ENCODE measurements at places on chromosomes 6 and 20.

- no peak for DNase-seq
Measured at GRCh38 chr20:54208548-54209176, 775 bp downstream of the PFDN4 start.

- no peak for DNase-seq
Measured at GRCh38 chr6:150527100-150527499, 72.6 kb upstream of the PLEKHG1 start.

GRCh38 chr6:148529010-148529409 lies 186.4 kb downstream of the SASH1 start:
- DNase-seq = no peak

GRCh38 chr20:56933331-56933698 lies 304.2 kb downstream of the TFAP2C start:
- DNase-seq = no peak

- no peak for DNase-seq
Measured at GRCh38 chr6:107290491-107290890, 168.9 kb downstream of the PDSS2 start.

DNA sequence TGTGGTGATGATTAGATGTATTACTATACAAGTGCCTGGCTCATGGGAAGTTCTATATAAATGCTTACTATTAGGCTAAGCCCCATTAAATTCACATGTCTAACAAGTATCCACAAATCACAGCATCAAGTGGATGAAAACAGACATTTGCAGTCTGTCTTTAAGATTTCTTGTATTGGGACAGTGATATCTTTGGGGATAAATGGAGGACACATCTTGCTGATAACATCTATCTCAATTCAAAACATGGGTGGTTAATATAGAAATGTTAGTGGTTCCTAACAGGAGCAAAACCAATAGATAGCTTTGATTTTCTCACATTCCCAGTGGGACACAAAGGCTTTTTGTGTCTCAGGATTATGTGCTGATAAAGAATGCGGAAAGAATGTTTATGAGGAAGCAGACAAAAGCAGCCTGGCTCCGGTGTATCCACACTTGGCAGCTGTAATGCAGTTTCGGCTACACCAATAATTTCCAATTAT lies 29.3 kb downstream of the PTPRK start:
- DNase-seq = no peak

DNA sequence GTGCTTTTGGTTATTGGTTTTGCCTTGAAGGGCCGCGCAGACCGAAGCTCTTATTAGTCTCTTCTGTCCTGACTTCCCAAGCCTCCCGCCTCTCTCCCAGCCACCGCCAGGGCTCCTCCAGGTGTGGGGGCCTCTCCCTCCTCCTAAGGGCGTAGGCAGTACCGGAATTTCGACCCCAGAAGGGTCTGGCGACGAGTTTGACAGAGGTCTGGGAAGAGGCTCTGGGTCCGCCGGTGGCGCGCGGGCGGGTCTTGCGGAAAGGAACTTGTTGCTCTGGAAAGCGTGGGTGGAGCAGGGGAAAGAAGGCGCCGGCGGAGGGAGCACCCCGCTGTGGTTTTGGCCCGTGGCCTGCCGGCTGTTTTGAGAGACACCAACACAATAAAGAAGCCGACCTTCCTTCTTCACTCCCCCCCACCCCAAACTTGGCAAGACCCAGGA lies 1.8 kb downstream of the PCSK2 start:
- no peak for DNase-seq

- DNase-seq = no peak
Measured at GRCh38 chr20:39939241-39939865, 749.7 kb downstream of the MAFB start.

GRCh38 chr20:9163251-9163650 lies 94.4 kb downstream of the PLCB4 start:
- no peak for DNase-seq

GRCh38 chr6:30152910-30153610 lies 8.0 kb downstream of the TRIM10 start:
- DNase-seq = no peak

DNA sequence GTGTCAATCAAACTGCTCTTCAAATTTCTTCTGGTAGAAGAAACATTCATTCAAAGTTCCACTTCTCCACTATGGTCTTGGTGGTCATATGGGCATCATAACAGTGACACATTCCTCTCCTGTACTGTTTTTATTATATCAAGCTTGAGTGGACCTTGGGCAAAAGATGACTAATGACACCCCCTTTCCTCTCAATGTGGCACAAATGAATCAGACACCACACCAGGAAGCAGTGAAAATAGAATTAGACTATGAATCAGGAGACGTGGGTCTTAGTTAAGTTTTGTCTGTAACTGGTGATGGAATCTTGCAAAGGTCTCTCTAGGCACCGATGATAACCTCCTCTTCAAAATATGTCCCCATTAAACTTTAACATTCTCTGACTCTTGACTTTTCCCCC lies 9.0 kb upstream of the NRSN1 start:
- no peak for DNase-seq

- no peak for DNase-seq
Measured at GRCh38 chr20:8777911-8778310, 291.0 kb upstream of the PLCB4 start.

- no peak for DNase-seq
Measured at GRCh38 chr6:45532721-45533210, 155.0 kb upstream of the SUPT3H start.

DNA sequence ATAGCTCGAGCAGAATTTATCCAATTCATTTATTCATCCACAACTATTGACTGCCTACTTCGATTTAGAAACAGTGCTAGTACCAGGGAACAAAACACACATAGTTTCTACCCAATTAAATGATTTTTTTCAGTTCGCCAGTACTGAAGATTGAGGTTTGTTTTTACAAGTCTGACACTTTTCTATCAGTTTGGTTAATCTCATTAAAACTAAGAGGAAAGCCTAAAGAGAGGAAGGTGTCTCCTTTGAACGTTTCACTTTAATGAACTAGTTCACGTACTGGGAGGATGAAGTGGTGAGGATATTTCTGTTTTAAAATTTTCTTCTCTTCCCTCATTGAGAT lies 570 bp upstream of the ANKS1A start:
- no peak for DNase-seq

DNA sequence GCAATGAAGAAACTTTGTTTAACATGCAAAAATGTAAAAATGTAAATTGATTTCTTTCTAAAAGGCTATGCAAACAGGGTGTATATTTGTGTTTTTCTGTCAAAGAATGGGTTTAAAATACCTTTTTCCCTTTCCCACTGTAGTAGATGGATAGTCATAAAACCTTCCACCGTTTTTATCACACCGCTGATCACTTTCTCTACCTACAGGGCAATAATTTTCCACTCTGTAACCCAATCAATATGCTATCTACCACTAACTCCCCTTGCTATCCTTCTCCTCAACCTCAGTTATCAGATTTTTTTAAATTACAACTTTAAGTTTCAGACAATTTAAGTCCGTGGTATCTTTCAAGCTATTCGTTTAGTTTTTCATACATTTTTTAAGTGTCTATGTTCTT lies 91.4 kb upstream of the ARID1B start:
- no peak for DNase-seq

GRCh38 chr6:128567029-128567428 lies 46.6 kb upstream of the PTPRK start:
- no peak for DNase-seq

DNA sequence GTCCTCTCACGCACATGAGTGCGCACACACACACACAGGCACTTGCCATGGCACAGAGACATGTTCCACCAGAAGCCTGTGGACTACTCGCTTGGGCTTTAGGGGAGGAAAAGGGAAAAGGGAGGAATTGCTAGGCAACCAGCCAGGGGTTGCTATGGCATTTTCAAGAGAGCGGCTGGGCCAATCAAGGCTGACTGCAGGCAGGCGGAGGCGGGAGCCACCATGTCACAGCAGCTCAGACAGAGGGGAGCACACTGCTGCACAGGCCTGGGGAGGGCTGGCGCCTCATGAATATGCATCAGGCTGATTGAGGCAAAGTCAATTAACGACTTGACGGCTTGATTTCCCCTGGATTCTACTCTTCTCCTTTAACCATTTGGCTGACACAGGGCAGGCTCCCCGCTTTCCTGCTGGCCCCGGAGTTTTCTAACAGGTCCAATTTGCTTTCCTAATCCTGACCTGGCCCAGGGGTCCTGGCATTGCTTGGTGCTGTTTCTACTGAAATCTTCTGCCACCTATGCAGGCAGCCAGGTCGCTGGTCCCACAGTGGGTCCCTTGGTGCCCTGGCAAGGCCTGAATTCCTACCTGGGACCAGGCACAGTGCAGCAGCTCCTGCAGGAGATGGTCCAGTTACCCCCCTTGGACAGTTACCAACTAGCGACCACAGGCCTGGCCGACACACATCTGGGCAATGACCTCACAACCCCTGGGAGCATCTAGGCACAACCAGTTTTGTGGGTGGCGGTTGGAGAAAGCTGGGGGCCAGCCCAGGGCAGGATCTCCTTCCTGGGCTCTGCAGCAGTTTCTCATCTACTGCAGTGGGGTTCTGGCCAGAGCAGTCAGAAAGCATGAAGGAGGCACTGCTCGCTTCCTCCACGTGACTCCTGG lies 52.1 kb downstream of the YTHDF1 start:
- DNase-seq = no peak

GRCh38 chr6:152267967-152268845 lies 369.0 kb downstream of the SYNE1 start:
- no peak for DNase-seq

GRCh38 chr6:130632277-130632676 lies 194.9 kb upstream of the SMLR1 start:
- DNase-seq = no peak

DNA sequence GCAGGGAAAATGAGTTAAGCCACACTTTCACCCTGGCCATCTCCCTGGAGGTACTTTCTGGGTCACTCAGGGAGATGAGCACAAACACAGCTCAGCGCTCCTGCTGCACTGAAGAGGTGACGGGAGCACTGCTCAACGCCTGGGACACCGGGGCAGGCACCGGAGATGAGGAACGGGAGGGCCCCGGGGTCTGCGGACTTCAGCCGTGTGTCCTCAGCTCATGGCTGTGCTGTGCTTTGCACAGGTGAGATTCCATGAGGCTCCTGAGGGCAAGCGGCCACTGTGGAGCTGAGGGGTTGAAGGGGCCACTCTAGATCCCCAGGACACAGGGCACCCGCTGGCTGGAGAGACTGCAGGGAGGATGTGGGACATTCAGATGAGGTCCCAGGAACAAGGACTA lies 234.2 kb upstream of the EXOC2 start:
- no peak for DNase-seq

DNA sequence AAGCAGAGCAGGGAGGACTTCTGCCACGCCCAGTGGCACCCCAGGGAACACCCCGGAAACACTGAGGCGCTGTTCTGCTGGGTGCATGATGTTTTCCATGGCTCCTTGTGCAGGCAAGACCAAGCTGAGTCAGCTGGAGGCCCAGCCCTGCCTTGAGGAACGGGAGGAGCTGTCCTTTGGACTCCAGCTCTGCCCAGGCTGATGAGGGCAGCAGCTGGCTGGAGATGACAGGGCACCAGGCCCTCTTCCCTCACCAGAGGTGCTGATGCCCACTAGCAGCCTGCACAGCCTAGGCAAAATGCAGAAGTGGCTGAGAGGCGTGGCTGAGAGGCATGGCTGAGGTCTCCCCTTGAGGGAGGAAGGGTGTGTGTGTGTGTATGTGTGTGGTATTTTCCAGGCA lies 2.4 kb downstream of the C6orf132 start:
- no peak for DNase-seq

- no peak for DNase-seq
Measured at GRCh38 chr20:7981374-7981773, 38.2 kb downstream of the TMX4 start.

DNA sequence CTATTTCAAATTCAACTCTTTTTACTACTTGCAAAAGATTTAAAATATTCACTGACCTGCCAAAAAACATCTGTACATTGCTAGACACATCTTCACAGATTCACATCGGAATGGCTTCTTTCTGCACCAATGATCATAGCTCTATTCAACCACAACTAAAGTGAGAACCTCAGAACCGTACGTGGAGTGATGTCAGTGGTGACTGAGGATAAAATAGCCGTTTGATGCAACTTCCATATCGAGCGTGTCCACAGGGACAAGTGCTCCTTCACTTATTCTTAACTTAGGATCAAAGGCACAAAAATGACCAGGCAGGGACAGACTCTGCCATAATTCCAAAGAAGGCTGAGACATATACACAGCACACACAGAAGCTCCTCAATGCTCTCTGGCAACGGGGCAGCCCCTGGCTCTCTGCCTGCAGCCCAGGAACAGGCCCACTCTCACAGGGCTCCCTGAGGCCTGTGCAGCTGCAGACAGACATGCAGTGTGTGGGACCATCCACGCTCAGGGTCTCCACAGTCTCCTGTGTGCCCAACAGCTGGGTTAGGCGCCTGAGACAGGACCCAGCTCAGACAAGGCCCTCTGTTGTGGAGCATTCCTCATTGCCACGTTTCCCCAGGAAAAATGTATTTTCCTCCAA lies 22.8 kb downstream of the FYN start:
- no peak for DNase-seq

DNA sequence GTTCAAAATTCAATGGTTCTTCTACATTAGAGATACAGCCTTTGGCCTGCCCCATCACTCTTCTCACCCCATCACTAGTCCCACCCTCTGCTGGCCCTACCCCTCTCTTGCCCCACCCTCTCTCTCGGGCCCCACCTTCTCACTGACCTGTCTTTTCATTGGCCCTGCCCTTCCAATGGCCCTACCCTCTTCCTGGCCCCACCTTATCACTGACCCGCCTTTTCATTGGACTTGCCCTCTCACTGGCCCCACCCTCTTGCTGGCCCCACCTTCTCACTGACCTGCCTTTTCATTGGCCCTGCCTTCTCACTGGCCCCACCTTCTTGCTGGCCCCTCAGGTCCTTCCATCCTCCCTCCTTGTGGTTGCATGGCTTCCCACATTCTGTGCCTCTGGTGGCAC lies 107.2 kb upstream of the PLEKHG1 start:
- DNase-seq = no peak

DNA sequence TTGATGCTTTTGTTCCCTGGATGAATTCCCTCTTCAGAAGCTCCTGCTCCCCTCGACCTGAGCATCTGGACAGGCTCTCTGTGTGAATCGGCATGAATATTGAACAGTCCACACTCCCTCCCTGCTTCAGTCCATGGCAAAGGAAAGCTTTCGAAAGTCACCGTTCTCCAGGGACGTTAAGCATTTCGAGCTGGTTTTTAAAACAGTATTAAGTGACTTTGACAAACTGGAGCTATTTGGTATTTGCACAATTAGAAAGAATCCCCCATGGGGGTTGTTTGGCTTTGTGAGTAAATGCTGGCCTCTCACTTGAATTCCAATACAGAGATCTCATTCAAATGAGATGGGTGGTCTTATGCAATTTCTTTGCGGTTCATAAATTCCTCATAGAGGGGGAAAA lies 85.3 kb upstream of the TIAM2 start:
- no peak for DNase-seq

- DNase-seq = no peak
Measured at GRCh38 chr6:170210651-170211403, 80.1 kb downstream of the DLL1 start.

DNA sequence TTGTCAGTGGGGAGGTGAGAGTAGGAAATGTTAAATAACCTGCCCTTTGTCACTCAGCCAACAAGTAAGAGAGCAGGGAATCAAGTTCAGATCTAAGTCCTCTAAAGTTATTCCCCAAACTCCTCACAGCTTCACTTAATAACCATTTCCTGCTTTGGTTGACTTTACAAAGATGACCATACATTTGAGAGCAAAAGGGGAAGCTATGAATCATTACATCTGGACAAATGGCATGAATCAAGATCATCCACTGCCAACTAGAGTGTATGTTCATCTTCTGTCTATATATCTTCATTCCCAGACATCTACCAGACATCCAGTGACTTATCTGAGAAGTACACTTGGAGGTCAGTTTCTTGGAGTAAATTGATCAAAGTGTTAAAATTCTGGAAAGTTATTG lies 15.1 kb upstream of the HIVEP2 start:
- DNase-seq = no peak
